ENCODE measurements at places on chromosomes 2 and 18. TPM values are rescaled to one million over a fixed set of nuclear protein-coding genes. Genes with fewer than 3 reads are reported as not detected.

The ANKRD53 gene
- total RNA-seq, result 0.49 TPM

GRCh38 chr18:57439985-57440330 lies 4.8 kb downstream of the ONECUT2 start:
- no peak overlapping the region for H3K4me3 ChIP-seq
- peaks cover 13% of the 10 kb centered on the region for H3K4me1 ChIP-seq
- no peaks in the 10 kb centered on the region for H3K36me3 ChIP-seq
- no peak for DNase-seq
- peaks cover 41% of the 10 kb centered on the region for H3K27me3 ChIP-seq

DNA sequence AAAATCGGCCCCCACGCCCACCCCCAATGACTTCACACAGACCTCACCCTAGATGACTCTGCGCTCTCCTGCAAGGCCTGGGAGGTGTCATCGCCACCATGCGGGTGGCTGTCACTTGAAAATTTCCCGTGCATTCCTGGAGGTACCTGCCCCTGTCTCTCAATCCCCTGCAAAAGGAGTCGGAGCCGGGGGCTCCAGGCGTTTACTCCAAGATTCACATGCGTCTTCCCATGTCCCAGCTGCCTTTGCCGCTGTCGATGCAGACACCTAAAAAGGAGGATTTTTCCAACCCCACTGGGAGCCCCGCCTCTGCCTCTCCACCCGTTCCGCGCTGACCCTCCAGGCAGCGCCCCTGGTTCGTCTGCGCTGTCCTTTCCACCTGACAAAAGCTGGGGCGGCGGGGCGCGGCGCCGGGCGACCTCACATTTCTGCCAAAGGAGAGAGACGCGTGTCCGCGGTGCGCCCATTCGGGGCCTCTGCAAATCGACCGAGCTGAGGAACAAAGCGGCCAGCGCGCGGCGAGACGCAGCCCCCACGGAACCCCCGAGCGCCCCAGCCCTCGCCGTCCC lies 667 bp downstream of the REEP1 start:
- H3K4me3 ChIP-seq, result peak overlapping the region; percentile 76
- H3K27me3 ChIP-seq, result no peaks in the 10 kb centered on the region
- H3K4me1 ChIP-seq, result peaks cover 24% of the 10 kb centered on the region
- H3K27ac ChIP-seq, result no peak overlapping the region

DNA sequence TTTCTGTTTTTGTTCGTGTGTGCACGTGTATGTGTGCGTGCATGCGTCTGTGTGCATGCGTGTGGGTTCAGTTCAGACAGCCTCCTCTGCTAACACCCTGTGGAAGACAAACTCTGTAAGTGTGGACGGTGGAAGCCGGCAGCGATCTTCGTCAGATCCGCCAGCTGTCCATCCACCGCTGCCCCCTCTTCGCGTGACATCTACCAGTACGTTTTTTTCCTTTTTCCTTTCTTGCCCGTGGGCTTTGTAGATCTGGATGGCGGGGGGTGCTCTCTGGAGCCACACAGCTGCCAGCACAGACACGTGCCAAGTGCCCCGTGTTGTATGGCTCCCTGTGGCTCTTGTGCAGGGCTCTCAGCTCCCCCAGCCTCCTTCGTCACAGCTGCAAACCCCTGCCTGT lies 32.3 kb downstream of the ITGB1BP1 start:
- no peak overlapping the region for H3K4me3 ChIP-seq
- peaks cover 3% of the 10 kb centered on the region for H3K4me1 ChIP-seq
- H3K27ac ChIP-seq, result no peak overlapping the region
- H3K36me3 ChIP-seq, result peaks cover 56% of the 10 kb centered on the region
- no peaks in the 10 kb centered on the region for H3K27me3 ChIP-seq

The NYAP2 gene
- not detected for total RNA-seq

- DNase-seq, result no peak
- peaks cover 8% of the 10 kb centered on the region for H3K4me1 ChIP-seq
These were observed 124.0 kb downstream of the PLA2R1 start for GRCh38 chr2:159938395-159938794.

DNA sequence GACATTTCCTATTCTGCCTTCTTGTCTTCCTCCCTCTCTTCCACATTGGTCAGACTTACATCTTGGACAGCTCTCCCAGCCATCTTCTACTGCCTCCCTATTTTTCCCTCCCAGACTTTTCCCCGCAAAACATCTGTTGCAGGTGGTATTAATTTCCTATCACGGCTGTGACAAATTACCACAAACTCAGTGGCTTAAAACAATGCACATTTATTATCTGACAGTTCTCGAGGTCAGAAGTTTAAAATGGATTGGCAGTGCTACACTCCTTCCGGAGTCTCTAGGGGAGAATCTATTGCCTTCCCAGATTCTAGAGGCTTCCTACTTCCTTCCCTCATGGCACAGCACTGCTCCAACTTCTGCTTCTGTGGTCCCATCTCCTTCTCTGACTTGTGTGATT lies 33.3 kb downstream of the STRADB start:
- no peak for DNase-seq
- no peak overlapping the region for H3K27ac ChIP-seq
- H3K27me3 ChIP-seq, result no peaks in the 10 kb centered on the region
- no peak overlapping the region for H3K4me3 ChIP-seq
- H3K36me3 ChIP-seq, result peaks cover 4% of the 10 kb centered on the region
- no peaks in the 10 kb centered on the region for H3K4me1 ChIP-seq

GRCh38 chr2:207871506-207871905 lies 101.8 kb upstream of the FZD5 start:
- H3K36me3 ChIP-seq, result no peaks in the 10 kb centered on the region
- H3K27ac ChIP-seq, result no peak overlapping the region
- no peaks in the 10 kb centered on the region for H3K27me3 ChIP-seq
- no peak for DNase-seq
- peaks cover 9% of the 10 kb centered on the region for H3K4me1 ChIP-seq

- H3K36me3 ChIP-seq, result no peaks in the 10 kb centered on the region
- H3K4me1 ChIP-seq, result no peaks in the 10 kb centered on the region
- H3K27me3 ChIP-seq, result no peaks in the 10 kb centered on the region
- H3K27ac ChIP-seq, result no peak overlapping the region
- H3K4me3 ChIP-seq, result no peak overlapping the region
- DNase-seq, result no peak
These were observed 24.0 kb upstream of the EDAR start for GRCh38 chr2:109013051-109013450.

DNA sequence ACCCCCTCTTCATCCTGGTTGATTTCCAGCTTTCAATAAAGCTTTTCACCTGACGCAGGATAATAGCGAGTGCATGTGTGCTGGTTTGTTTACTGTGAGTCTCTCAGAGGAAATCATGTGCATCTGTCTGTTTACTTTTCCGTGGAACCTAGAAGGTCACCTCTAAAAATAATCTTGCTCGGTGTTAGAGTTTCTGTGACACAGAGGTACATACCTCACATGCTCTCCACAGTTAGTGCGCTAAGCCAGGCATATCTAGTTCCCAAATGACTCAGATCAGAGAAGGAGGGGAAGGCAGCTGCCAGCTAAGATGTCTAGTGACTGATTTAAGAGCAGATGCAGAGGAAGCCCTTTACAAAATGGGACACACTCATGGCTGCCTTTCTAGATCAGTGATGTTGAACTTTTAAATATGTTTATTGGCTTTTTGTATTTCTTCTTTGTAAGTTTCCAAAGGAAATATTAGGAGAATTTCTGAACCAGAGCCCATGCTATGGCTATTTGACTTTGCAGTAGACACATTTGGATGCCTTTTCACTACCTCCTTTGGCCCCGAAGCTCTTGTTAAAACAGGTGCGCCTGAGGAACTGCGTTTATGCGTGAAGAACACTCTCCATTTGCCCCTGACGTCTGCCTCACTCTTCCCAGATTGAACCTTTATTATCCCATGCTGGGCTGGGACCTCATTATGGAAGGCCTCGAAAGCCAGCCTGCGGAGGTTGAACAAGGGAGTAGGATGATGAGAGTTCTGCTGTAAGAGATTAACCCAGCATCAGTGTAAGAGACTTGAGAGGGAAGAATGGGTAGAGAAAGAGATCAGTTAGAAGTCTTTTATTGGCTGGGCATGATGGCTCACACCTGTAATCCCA lies 145.6 kb downstream of the FAM161A start:
- H3K4me3 ChIP-seq, result no peak overlapping the region
- no peaks in the 10 kb centered on the region for H3K36me3 ChIP-seq
- DNase-seq, result no peak
- H3K27ac ChIP-seq, result no peak overlapping the region

- no peaks in the 10 kb centered on the region for H3K27me3 ChIP-seq
- H3K36me3 ChIP-seq, result no peaks in the 10 kb centered on the region
- no peak overlapping the region for H3K4me3 ChIP-seq
- DNase-seq, result no peak
- no peaks in the 10 kb centered on the region for H3K4me1 ChIP-seq
These were observed 117.1 kb upstream of the SP5 start for GRCh38 chr2:170598067-170598395.

DNA sequence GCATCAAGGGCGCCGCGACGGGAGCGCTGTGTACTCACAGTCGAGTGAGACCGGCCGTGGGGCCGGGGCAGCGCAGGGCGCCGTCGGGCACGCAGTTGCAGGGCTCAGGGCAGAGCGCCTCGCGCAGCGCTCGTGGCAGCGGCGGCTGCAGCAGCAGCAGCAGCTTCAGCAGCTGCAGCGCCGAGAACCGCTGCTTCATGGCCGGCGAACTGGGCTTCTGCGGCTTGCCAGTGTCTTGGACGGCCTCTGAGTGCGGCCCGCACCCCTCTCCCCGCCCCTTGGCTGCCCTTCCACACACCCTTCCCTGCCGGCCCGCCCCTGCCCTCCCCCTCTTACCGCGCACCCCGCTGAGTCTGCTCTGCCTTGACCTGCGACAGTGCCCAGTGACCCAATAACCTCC lies at the start of gene LHCGR:
TSS of gene LHCGR (minus strand) at position 252 of the 400 bp plus-strand sequence. CDS start at position 199, 53 bp downstream.
- no peak within 1 kb of the TSS for H3K27ac ChIP-seq
- no peak for DNase-seq
- peaks cover 3% of the 10 kb centered on the region for H3K4me1 ChIP-seq
- no peaks in the 10 kb centered on the region for H3K27me3 ChIP-seq

- H3K36me3 ChIP-seq, result no peaks in the 10 kb centered on the region
- no peaks in the 10 kb centered on the region for H3K27me3 ChIP-seq
These were observed 82.8 kb downstream of the ZNF516 start for GRCh38 chr18:76412010-76412817.

GRCh38 chr2:125573432-125573831 lies 1082.5 kb upstream of the GYPC start:
- H3K27ac ChIP-seq, result no peak overlapping the region
- no peaks in the 10 kb centered on the region for H3K4me1 ChIP-seq
- H3K27me3 ChIP-seq, result no peaks in the 10 kb centered on the region
- no peak overlapping the region for H3K4me3 ChIP-seq
- no peaks in the 10 kb centered on the region for H3K36me3 ChIP-seq

GRCh38 chr2:68250652-68251186 lies 1.6 kb downstream of the PPP3R1 start:
- no peaks in the 10 kb centered on the region for H3K36me3 ChIP-seq
- H3K27me3 ChIP-seq, result no peaks in the 10 kb centered on the region
- H3K27ac ChIP-seq, result peak overlapping the region; percentile 92
- DNase-seq, result no peak

The SCYGR4 gene
- not detected for total RNA-seq

DNA sequence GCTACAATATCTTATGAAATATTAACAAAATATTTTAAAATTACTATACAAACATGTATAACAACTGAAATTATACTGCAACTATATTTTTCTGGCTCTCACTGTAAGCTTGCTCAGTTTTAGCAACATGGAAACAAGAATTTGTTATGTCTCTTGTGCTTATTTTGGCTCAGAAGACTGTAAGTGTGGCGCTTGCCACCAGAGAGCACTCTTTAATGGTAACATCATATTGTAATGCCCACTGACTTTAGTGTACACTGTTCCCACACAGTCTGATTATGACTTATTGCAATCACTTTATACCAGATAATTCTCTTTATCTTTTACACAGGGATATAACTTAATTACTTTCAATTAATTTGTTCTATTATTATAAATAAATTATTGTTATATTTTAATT lies 1500.6 kb upstream of the TMEFF2 start:
- H3K27me3 ChIP-seq, result no peaks in the 10 kb centered on the region
- no peak for DNase-seq
- no peaks in the 10 kb centered on the region for H3K36me3 ChIP-seq
- H3K4me3 ChIP-seq, result no peak overlapping the region

GRCh38 chr18:75314117-75314516 lies 103.5 kb downstream of the TSHZ1 start:
- H3K27me3 ChIP-seq, result no peaks in the 10 kb centered on the region
- H3K27ac ChIP-seq, result no peak overlapping the region
- H3K36me3 ChIP-seq, result no peaks in the 10 kb centered on the region
- no peak for DNase-seq

DNA sequence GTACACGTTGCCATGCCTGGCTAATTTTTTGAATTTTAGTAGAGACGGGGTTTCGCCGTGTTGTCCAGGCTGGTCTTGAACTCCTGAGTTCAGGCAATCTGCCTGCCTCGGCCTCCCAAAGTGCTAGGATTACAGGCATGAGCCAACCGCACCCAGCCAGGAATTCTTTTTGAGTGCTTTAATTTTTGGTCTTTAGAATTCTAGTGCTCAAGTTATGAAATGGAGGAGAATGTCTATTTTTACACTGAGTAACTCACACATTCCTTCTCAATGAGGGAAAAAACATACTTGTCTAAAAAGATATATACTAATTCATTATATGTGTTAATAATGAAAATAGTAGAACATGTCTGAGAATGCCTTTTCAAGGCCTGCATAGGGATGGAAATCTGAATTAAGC lies 8.5 kb downstream of the ZNF396 start:
- no peak overlapping the region for H3K4me3 ChIP-seq
- DNase-seq, result no peak
- H3K4me1 ChIP-seq, result peaks cover 3% of the 10 kb centered on the region
- peak overlapping the region; percentile 74 for H3K27ac ChIP-seq
- H3K36me3 ChIP-seq, result no peaks in the 10 kb centered on the region

DNA sequence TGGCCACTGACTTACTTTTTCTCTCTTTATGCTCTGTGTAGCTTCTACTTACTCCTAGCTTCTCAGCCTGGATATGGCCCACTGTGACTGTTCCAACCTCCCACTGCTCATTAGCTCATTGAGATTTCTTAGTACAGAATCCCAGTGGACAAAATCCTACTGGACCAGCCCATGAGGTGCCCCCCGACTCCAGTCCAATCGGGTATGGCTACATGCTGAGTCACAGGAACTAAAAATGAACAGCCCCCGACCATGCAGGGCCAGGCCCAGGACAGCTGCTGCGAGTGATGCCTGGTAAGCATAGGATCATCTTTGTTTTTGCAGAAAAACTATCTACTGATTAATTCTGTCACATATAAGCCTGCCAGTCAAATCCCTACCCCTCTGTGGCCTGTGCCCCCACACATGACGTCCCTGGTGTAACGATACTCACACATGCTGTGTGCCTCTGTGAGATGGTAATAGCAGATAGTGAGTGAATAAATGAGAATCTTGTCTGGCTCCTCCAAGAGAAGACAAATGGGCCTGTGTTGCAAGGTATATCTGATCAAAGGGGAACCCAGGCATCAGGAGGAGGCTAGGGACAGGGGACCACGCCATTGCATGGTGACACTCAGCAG lies 85.9 kb upstream of the KLF7 start:
- no peaks in the 10 kb centered on the region for H3K36me3 ChIP-seq
- no peaks in the 10 kb centered on the region for H3K27me3 ChIP-seq
- peaks cover 3% of the 10 kb centered on the region for H3K4me1 ChIP-seq
- H3K27ac ChIP-seq, result no peak overlapping the region

The ORMDL1 gene
- total RNA-seq, result 95.0 TPM

DNA sequence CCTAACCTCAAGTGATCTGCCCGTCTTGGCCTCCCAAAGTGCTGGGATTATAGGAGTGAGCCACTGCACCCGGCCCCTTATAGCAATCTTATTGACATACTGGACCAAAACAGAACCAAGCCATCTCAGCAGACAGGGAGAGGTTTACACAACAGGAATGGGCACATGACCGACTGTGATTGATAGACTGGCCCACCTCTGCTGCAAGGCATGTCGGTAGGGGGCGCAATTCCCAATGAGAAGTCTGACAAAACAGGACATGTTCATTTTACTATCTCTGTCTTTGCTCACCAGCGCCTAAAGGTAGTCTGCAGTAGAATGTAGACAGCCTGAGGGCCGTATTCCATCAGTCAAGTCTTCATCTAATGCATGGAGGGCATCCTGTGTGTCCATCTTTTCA lies 2.0 kb downstream of the LYPD6B start:
- no peak overlapping the region for H3K4me3 ChIP-seq
- H3K36me3 ChIP-seq, result no peaks in the 10 kb centered on the region
- H3K4me1 ChIP-seq, result no peaks in the 10 kb centered on the region
- H3K27me3 ChIP-seq, result no peaks in the 10 kb centered on the region
